Heart left ventricle (tissue), 16 donors: ENCODE measurements at places on chromosomes 2 and 18. TPM values are rescaled to one million over a fixed set of nuclear protein-coding genes. Genes with fewer than 3 reads are reported as not detected.

- peaks cover 44% of the 10 kb centered on the region for H3K4me1 ChIP-seq
- H3K36me3 ChIP-seq, result no peaks in the 10 kb centered on the region
- no peaks in the 10 kb centered on the region for H3K27me3 ChIP-seq
- H3K4me3 ChIP-seq, result no peak overlapping the region
These were observed 98.0 kb downstream of the SMAD7 start for GRCh38 chr18:48852794-48853193.

- H3K27me3 ChIP-seq, result no peaks in the 10 kb centered on the region
- peak; percentile 48 for DNase-seq
- peak overlapping the region; percentile 63 for H3K4me3 ChIP-seq
- H3K27ac ChIP-seq, result peak overlapping the region; percentile 19
- no peaks in the 10 kb centered on the region for H3K4me1 ChIP-seq
- no peaks in the 10 kb centered on the region for H3K36me3 ChIP-seq
These were observed 55.5 kb upstream of the ANKRD62 start for GRCh38 chr18:12038082-12038638.

GRCh38 chr18:55998071-55998522 lies 410.1 kb upstream of the TCF4 start:
- no peaks in the 10 kb centered on the region for H3K36me3 ChIP-seq
- DNase-seq, result peak; percentile 10
- H3K27ac ChIP-seq, result peak overlapping the region; percentile 54
- H3K4me3 ChIP-seq, result peak overlapping the region; percentile 15
- no peaks in the 10 kb centered on the region for H3K27me3 ChIP-seq

- H3K4me3 ChIP-seq, result no peak overlapping the region
- DNase-seq, result no peak
- no peaks in the 10 kb centered on the region for H3K4me1 ChIP-seq
- H3K27me3 ChIP-seq, result no peaks in the 10 kb centered on the region
These were observed 645.1 kb upstream of the SETBP1 start for GRCh38 chr18:44035554-44035953.

- H3K4me3 ChIP-seq, result no peak overlapping the region
- H3K36me3 ChIP-seq, result no peaks in the 10 kb centered on the region
- H3K27ac ChIP-seq, result no peak overlapping the region
These were observed 212.7 kb downstream of the KCNE4 start for GRCh38 chr2:223264541-223265193.

- no peak overlapping the region for H3K4me3 ChIP-seq
- DNase-seq, result no peak
- H3K27me3 ChIP-seq, result no peaks in the 10 kb centered on the region
These were observed 61.7 kb downstream of the PLB1 start for GRCh38 chr2:28557389-28558131.

GRCh38 chr2:12539776-12540562 lies 176.8 kb upstream of the TRIB2 start:
- peaks cover 29% of the 10 kb centered on the region for H3K4me1 ChIP-seq
- no peak for DNase-seq
- no peaks in the 10 kb centered on the region for H3K27me3 ChIP-seq
- H3K4me3 ChIP-seq, result no peak overlapping the region
- no peaks in the 10 kb centered on the region for H3K36me3 ChIP-seq
- H3K27ac ChIP-seq, result peak overlapping the region; percentile 3

DNA sequence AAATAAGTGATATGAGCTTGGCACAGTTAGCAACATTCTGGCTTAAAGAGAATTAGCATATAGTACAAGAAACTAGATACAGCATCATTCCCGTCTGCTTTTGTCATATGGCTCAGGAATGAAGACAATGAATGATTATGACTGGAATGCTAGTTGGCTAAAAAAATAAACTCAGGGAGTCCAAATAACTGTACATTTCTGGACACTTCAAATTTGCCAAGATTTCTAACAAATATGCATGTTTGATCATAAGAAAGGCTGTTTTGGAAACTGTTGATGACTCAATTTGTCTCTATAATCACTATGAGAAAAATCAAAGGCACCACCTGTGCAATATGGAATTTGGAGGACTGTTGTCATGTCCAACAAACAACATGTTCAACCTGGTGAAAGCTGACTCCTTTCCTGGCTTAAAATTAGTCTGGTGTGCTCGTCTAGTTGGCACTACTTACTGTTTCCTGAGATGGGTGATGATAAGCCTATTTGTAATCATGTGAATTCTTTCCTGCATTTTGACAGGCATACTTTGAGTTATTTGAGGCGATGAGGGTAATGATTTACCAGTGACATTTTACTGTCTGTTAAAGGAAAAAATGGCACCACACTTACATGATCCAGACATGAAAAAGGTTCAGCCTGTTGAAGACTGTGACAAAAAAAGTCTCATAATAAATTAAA lies 133.9 kb upstream of the CDH20 start:
- no peaks in the 10 kb centered on the region for H3K36me3 ChIP-seq
- DNase-seq, result no peak
- no peak overlapping the region for H3K4me3 ChIP-seq
- no peaks in the 10 kb centered on the region for H3K27me3 ChIP-seq

DNA sequence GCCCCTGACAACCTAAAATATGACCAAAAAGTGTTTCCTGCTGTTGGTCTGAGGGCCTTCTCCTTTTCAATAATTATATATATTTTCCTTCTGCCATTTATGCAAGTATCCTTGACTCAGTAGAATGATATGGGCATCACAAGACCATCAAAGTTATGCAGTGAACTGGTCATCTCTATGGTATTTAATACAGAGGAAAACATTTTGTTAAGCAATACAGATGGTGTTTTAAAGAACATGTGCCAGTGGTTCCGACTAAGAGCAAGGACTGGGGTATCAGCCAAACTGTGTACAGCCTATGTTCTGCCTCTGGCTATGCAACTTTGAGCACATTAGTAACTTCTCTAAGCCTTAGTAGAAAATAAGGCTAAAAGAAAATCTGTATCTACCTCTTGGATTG lies 179.0 kb downstream of the TRABD2A start:
- no peak overlapping the region for H3K4me3 ChIP-seq
- no peak for DNase-seq
- H3K27me3 ChIP-seq, result no peaks in the 10 kb centered on the region
- no peak overlapping the region for H3K27ac ChIP-seq

DNA sequence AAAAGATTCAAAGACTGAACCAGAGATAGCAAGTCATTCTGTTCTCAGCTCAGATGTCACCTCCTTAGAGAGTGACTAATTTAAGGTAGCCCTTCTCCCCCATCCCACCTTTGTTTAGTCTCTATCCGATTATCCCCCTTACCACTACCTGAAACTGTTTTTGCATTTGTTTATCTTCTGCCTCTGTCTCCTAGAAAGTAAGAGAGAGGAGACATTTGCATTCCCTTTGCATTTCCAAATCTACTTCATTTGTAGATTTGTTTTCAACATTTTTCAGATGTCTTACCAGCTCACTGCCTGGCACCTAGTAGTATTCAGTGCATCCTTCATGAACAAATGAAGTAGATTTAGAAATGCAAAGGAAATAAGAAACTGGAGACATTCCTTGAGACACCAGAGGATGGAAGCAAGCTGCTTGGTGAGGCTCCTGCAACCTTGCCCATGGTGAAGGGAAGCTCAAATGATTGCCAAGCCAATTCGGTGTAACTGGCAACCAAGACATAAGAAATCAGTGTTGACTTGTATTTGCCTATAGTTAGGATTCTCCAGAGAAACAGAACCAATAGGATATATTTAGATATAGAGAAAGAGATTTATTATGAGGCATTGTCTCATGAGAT lies 385.7 kb downstream of the STK39 start:
- DNase-seq, result no peak
- no peak overlapping the region for H3K4me3 ChIP-seq
- H3K27ac ChIP-seq, result no peak overlapping the region
- H3K36me3 ChIP-seq, result no peaks in the 10 kb centered on the region
- H3K27me3 ChIP-seq, result no peaks in the 10 kb centered on the region

DNA sequence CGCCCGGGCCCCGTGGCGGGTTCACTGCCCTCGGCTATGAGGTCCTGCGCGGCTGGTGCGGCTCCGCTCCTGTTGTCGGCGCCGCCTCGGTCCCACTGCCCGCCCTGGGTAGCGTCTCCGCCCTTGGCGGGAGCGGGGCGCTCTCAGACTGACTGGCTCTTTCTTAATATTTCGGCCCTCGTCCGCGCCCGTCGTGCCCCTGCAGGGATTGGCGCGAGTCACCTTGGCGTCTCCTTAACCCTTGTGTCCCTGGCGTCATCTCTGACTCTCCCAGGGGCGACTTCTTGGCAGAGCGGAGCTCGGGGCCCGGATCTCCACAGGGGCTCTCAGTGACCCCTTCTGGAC lies 1.3 kb downstream of the PTMA start:
- peak overlapping the region; percentile 96 for H3K27ac ChIP-seq
- peaks cover 55% of the 10 kb centered on the region for H3K4me1 ChIP-seq
- DNase-seq, result peak; percentile 51
- peak overlapping the region; percentile 99 for H3K4me3 ChIP-seq

GRCh38 chr18:21739604-21740537 lies 721 bp upstream of the MIB1 start:
- peak overlapping the region; percentile 96 for H3K4me3 ChIP-seq
- DNase-seq, result no peak
- H3K27me3 ChIP-seq, result no peaks in the 10 kb centered on the region
- peak overlapping the region; percentile 98 for H3K27ac ChIP-seq

DNA sequence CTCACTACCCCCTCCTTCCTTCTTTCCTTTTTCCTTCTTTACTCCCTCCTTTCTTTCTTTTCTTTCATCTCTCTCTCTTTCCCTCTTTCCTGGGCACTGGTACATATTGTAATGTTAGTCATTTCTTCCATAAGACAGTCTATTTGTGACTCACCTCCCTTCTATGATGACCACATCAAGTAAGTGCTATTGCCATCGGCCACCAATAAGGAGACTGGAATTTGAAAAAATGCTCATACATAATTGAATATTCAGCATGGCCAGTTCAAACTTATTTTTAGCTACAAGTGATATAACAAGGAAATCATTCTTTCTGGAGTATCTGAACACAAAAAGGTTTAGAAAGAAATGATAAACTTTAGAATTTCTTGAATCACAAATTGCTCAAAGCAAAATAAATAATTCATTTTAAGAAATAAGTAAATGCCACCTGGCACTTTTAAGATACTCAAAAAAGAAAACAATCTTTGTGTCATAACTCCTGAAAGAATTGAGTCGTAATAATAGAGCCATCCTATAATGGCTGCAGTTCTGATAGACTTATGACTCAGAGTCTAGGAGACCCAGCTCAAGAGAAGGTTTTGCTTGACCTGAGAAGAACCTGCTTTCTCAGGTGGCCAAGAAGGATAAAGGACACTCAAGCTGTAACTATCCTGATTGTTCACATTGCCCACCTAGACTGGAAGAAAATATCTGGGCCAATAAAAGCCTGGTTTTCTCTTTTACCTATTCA lies 51.6 kb upstream of the CCBE1 start:
- H3K27ac ChIP-seq, result no peak overlapping the region
- no peaks in the 10 kb centered on the region for H3K27me3 ChIP-seq
- H3K4me1 ChIP-seq, result no peaks in the 10 kb centered on the region
- DNase-seq, result no peak
- no peaks in the 10 kb centered on the region for H3K36me3 ChIP-seq
- no peak overlapping the region for H3K4me3 ChIP-seq

DNA sequence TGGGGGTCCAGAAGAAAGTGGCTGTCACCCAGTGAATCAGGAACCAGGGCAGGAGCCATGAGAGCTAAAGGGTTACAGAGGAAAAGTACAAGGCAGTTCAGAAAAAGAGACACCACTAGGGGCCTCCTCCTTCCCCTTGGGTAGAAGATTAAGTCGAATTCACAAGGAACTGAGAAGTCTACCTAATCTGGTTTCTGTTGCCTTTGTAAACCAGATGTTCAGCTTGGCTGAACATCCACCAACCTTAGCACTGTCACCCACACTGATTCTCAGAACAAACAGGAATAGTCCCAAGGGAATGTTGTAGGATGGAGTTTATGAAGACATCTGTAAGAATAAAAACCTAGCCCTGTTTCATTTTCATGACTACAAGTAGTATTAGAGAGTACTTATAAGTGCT lies 90.4 kb upstream of the NOSTRIN start:
- no peak overlapping the region for H3K27ac ChIP-seq
- H3K27me3 ChIP-seq, result no peaks in the 10 kb centered on the region
- H3K36me3 ChIP-seq, result no peaks in the 10 kb centered on the region

DNA sequence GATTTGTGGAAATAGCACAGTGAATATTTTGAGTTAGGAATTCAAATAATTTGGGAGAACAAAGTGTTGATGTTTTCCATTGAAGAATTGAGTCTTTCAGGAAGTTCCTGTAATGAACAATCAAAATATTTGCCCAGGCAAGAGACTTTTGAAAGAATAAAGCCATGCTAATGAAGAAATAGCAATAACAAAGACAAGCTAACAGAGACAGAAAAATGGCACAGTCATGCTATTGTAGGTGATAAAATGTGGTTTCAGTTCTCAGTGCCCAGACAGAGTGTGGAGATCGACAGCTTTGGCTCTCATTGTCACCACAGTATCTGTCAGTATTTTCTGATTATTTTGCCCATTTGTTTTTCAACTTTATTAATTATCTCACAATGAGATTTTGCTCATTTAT lies 490.8 kb upstream of the PIK3C3 start:
- H3K4me1 ChIP-seq, result no peaks in the 10 kb centered on the region
- DNase-seq, result no peak
- no peak overlapping the region for H3K4me3 ChIP-seq
- H3K36me3 ChIP-seq, result no peaks in the 10 kb centered on the region

DNA sequence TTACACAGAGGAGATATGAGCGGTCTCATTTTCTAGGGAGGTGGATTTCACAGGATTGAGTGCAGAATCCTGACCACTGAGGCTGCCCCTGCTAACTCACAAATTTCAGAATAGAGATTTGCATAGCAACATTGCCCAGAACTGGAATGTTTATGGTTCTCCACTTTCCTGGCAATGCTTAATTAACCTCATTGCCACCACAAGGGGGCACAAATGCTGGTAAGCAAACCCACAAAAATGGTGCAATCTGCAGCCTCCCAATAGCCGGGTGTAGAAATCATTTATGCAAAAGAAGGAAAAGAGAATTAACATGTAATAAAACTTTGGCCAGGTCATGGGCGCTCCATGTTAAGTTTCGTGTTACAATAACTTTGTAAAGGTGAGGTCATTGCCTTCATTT lies 112.4 kb downstream of the CYRIA start:
- no peak overlapping the region for H3K27ac ChIP-seq
- no peak for DNase-seq
- no peak overlapping the region for H3K4me3 ChIP-seq

GRCh38 chr2:96872591-96873349 lies 2.9 kb upstream of the SEMA4C start:
- peaks cover 58% of the 10 kb centered on the region for H3K4me1 ChIP-seq
- peak overlapping the region; percentile 36 for H3K4me3 ChIP-seq
- no peak for DNase-seq
- H3K27me3 ChIP-seq, result no peaks in the 10 kb centered on the region

DNA sequence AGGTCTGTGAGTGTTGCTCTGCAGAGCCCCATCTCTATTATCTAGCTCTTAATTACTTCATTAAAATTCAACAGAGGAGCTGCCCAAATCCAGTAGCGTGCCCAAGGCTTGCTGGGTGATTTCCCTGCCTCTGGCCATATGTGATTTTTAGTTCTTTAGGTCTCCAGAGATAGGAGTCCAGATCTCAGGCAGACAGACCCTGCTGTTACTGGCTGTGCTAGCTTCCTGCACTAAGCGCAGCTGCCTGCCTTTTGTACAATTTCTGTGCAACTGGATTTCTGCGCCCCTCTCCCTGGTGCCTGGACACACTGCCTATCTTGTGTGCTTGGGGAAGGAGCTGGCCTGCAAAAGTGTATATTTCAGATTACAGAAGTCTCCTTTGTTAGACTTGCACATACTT lies 136.5 kb downstream of the TDRD15 start:
- H3K4me3 ChIP-seq, result no peak overlapping the region
- H3K27me3 ChIP-seq, result no peaks in the 10 kb centered on the region
- H3K36me3 ChIP-seq, result no peaks in the 10 kb centered on the region

Gene CPS1
- 1.2 TPM for polyA plus RNA-seq

Gene DNAJC5G
- 1.8 TPM for polyA plus RNA-seq

Gene POLE4
- polyA plus RNA-seq, result 50.1 TPM

Gene STAM2
- polyA plus RNA-seq, result 4.7 TPM

Gene TMEFF2
- 0.08 TPM for polyA plus RNA-seq

Gene DQX1
- not detected for polyA plus RNA-seq

Gene GALNT5
- polyA plus RNA-seq, result 0.04 TPM

Gene IWS1
- 46.5 TPM for polyA plus RNA-seq

Gene CCBE1
- 0.15 TPM for polyA plus RNA-seq

Gene KCNIP3
- 4.3 TPM for polyA plus RNA-seq
